ENCODE measurements at places on chromosomes 7 and 10.

GRCh38 chr7:50977421-50977820 lies 194.7 kb upstream of the GRB10 start:
- no peak for DNase-seq

DNA sequence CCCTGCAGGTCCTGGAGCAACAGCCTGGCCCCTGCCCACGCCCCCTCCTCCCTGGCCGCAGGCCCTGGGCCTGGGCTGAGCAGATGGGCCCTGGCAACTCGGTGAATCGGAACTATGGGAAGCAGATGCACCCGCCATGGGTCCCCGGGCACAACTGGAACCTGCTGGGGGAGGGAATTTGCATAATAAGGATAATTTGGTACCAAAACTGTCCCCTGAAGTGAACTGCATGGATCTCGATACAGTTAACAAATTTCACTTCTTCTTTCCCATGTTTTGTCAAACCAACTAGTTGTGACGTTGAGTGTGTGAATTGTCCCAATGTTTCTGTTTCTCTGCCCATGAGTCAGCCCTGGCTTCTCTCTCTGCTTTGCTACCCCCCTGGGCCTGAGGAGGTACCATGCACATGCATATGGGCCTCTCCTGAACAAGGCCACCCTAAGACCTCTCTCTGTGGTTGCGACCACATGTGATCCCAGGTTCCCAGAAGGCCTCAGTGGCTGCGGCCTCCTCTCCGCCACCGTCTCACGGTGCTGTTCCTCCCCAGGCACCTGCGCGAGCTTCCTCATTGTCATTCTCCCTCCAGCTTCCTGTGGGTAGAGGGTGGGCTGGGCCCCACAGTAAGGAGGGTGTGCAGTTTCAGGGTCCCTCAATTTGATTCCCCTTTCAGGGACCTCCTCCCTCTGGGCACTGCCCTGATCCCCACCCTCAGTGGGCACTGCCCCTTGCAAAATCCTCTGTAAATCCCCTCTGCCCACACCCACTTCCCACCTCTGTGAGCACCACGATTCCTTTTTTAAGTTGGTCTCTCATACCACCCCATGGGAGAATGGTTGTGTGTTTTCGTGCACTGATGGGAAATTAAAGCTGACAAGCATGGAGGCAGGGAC lies 40.0 kb downstream of the FIGNL1 start:
- DNase-seq, result no peak

GRCh38 chr7:71871446-71871845 lies 540.7 kb downstream of the CALN1 start:
- no peak for DNase-seq

DNA sequence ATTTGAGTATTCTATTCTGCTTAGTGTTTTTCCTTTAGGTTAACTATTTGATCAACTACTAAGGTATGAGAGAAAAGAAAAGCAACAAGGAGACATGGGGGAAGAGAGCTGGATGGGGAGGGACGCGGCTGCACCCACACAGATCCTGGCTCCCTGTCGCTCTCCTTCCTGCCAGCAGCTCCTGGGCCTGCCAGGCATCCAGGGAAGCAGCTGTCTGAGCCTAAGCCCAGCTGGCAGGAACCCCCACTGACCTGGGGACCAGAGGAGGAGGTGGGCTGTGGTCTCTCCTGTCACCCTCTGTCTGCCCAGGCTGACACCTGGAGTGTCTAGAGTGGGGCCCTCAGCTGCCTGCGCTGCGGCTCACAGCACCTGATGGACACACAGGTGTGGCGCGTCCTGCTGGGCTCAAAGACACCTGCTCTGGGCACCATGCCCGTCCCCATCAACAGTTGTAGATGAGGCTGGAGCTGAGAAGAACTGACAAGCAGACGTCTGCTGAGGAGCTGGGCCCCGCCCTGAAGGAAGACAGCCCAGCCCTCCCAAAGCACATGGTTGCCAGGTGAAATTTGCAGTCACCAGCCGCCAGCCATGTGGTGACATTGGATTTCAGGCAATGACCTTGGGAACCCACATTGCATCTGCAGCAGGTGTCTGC lies 207.9 kb downstream of the PLXNA4 start:
- DNase-seq, result no peak

DNA sequence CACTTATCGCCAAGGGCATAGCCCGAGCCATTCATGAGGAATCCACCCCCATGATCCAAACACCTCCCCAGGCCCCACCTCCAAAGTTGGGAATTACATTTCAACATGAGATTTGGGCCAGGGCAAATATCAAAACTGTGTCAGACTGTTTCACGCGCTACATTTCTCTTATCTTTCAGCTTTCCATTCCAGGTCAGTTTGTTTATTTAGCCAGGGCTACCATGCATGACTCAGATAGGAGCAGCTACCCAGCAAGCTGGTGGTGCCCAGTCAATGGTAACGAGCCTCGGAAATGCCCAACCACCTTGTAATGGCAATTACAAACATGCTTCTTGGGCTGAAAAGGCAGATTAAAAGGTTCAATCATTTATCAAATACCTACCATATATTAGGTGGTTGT lies 43.6 kb upstream of the BAMBI start:
- DNase-seq, result no peak

DNA sequence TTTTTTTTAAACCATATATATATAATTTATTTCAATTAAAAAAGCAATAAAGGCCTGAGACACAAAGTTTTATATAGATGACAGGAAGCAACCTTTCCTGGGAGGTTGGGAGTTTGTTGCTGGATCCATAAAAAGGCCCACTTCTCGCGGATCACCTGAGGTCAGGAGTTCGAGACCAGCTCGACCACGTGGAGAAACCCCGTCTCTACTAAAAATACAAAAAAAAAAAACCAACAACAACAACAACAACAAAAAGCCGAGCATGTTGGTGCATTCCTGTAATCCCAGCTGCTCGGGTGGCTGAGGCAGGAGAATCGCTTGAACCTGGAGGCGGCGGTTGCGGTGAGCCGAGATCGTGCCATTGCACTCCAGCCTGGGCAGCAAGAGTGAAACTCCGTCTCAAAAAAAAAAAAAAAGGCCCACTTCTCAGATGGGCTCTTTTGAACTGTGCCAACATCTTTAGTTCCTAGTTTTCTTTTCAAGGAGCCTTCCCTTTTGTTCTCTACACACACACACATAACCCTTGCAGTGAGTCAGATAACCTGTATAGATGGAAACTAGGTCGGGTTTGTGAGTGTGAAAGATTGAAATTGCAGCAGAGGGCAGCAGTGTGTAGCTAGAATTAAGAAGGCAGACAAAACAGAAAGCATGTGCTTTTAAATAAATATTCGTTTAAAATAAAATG lies 1.2 kb upstream of the SMNDC1 start:
- peak; percentile 77 for DNase-seq

DNA sequence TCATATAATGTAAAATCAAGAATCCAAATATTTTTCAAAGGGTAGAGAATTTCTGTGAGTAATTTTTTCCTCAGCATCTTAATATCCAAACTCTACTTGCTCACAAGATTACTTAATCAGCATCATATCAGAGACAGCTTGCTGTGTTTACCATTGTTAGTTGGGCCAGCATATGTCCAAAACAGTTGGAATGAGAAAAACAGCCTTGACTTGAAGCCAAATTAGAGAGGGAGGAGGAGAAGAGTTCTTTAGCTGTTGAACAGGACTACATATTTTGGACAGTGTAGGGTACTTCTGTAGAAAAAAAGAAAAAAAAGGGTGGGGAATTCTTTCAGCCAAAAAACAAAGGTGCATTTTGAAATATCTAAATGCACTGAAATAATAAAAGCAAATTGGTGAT lies 69.8 kb downstream of the HDAC9 start:
- no peak for DNase-seq

DNA sequence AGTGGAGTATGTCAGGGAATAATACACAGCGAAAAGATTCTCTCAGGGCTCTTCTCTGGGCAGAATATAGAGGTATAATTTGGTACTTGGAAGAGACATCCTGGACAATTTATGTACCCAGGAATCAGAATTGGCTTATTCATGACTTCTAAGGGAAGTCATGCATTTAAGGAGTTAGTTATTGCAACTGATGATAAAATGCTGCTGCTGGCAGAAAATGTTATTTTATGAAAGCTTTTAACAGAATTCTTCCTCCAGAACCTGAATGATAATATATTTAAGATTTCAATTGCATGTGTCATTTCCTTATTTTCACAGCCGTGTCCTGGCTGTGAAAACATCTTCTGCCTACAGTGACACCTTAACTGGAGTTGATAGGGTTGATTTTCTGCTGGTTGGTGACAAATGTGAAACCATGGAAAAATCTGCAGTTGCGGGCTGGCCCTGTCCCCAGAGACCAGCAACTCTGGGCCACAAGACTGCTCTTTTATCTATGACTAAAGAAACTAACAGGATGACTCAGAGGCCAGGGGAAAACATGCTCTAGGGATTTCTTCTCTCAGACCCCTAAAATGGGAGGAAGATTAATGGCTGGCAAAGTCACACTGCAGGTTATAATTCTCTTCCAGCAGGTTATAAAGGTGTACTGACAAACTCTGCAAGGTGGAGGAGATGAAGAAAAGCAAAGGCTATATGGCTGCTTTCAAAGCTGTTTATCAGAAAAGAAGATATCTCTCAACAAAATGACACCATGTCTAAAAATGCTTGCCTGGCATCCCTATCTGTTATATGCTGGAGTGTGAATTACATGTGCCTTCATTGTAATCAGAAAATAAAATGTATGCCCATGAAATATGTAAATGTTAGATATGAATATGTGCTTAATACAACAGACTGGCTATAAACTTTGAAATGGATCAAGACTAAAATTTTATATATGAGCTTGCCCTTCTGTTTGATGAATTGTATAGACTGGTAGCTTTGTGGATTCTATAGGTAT lies 12.1 kb upstream of the TRUB1 start:
- DNase-seq, result no peak

GRCh38 chr10:16570731-16571130 lies 49.1 kb upstream of the C1QL3 start:
- no peak for DNase-seq

DNA sequence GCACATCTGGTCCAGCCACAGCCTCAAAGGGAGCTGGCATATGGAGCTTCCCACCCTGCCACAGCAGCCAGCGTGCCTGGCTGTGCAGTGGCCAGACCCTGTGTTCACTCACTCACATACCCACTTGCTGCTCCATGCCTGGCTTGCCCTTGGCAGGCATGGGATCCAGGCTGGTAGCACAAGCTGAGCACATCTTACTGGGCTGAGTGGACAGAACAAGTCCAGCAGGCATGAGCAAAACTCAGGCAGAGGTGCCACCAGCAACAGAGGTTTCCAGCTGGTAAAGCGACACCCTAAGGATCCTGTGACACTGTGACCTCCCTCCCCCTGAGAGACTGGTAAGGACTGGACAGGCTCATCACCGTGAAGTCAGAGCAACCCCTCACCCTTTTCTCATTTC lies 25.1 kb downstream of the SVIL start:
- no peak for DNase-seq

DNA sequence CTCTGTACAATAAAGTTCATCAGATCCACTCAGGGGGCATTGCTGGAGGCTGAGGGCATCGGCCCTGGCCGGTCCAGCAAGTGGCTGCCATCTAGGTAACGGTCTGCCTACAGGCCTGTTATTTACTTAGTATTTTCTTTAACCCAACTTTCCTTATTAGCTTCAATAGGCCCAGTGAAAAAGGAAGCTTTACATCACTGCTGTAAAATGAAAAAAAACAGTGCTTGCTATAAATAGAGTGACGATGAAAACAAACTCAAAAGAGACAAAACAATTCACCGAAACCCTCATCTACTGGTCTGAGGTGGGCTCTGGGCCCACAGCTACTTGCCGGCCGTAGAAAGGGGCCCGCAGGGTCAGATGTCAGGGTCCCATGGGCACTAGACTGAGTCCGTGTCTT lies 192.5 kb downstream of the ELFN1 start:
- no peak for DNase-seq

DNA sequence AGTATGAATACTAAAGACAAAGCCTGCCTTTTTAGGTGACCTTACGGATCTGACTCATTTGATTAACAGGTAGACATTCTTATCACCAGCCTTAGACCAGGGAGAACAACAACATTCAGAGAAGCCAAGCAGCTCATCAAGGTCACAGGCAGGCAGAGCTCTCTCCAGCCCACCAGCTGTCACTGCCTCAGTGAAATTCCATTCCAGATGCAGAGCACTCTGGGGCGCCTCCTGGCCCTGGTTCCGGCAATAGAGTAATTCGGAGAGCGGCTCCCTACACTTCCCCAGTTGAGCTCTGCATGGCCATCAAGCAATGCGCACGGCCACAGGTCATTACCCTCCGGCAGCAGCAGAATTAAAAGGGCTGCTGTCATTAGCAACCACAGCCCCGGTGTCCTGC lies 164.7 kb downstream of the TCERG1L start:
- DNase-seq, result no peak

GRCh38 chr10:22228943-22229801 lies 11.4 kb upstream of the EBLN1 start:
- peak; percentile 83 for DNase-seq

DNA sequence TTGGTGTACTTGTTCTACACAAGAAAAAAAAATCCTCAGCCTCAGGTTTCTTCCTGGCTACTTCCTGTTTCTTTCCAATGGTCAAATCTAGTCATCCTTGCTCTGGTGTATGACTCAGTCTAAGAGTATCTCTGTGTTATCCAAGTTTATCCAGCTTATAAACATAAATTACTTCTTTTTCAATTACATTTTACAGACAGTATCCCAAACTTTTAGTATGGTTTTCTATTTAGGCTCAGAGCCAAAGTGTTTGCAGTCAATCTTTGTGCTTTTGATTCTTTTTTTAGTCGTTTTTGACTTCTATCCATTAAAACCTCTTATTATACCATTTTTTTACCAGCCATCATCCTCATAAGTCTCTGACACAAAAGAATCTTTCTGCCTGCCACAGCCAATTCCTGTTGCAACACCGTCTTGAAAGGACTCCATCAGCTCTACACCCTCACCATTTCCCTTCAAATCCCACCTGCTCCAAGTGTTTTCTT lies 294.6 kb downstream of the PTEN start:
- DNase-seq, result no peak
